ENCODE measurements at places on chromosomes 2 and 18.
A peak's percentile ranks its signal among the peaks of the same experiment; 100 is the strongest.

- DNase-seq: no peak
These were observed 240.7 kb downstream of the TGIF1 start for GRCh38 chr18:3690764-3691066.

GRCh38 chr2:170548304-170548703 lies 166.8 kb upstream of the SP5 start:
- DNase-seq: no peak

DNA sequence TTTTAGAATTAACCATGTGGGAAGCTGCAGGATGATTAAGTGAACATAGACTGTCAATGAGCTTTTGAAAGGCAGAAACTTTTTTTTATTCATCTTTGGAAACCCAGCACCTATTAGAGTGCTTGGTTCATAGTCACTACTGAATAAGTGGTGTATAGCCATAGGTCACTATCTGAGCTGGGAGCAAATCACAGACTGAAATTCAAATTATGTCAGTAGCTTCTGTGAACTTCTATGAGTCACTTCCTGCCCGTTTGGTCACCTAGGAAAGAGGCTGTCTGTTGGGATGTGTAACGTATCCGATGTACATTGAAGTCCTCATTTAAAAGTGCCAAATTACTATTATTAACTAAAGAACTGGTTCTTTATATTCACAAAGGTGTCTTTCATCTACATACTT lies 20.5 kb upstream of the SLC40A1 start:
- no peak for DNase-seq

GRCh38 chr18:50622865-50623393 lies 63.0 kb downstream of the MAPK4 start:
- no peak for DNase-seq

GRCh38 chr2:85933753-85934594 lies 45.2 kb upstream of the ST3GAL5 start:
- DNase-seq: no peak

- peak; percentile 61 for DNase-seq
These were observed 775 bp downstream of the SPRED2 start for GRCh38 chr2:65431421-65432226.

GRCh38 chr2:105114551-105114950 lies 76.7 kb downstream of the MRPS9 start:
- no peak for DNase-seq

GRCh38 chr18:57428221-57429150 lies 6.7 kb upstream of the ONECUT2 start:
- DNase-seq: no peak

DNA sequence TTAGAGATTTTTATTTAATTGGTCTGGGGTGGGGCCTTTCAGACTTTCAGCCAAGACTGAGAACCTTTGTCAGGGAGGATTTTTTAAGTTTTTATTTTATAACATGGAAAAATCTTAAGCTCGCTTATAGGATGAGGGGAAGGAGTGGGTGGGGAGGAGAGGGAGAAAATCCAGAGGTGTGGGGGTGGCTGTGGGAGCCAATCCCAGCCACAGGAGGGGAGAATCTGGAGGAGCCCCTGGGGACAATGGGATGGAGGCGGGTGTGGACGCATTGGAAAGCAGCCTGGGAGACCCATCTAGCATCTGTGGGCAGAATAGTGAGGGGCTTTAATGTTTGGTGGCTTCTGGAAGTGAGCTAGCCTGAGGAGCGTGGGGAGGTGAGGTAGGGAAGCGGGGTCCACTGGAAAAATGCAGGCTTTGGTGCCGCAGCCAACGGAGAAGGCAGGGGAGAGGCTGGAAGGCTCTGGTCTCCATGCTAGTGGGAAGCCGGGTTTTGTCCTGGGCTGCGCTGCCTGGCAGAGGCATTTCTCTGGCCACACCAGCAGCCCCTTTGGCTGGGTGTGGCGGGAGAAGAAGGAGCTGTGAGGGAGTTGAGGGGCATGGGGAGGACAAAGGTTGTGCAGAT lies 11.5 kb upstream of the INPP5D start:
- no peak for DNase-seq

DNA sequence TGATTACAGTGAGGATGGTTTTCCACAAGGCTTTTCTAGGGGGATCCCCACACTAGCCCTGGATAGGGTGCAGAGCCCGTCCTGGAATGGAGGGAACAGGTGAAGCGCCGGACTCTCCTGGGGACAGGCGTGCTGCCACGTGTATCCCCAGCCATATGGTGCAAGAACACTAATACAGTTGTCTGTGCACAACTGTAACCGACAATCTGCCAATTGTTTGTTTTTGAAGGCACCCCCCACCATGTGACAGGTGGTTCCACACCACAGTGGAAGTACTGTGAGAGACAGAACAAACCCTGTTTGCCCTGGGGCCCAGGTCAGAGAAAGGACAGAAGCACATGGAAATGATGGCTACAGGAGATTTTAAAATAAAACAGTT lies 52.9 kb downstream of the MYCN start:
- DNase-seq: no peak

DNA sequence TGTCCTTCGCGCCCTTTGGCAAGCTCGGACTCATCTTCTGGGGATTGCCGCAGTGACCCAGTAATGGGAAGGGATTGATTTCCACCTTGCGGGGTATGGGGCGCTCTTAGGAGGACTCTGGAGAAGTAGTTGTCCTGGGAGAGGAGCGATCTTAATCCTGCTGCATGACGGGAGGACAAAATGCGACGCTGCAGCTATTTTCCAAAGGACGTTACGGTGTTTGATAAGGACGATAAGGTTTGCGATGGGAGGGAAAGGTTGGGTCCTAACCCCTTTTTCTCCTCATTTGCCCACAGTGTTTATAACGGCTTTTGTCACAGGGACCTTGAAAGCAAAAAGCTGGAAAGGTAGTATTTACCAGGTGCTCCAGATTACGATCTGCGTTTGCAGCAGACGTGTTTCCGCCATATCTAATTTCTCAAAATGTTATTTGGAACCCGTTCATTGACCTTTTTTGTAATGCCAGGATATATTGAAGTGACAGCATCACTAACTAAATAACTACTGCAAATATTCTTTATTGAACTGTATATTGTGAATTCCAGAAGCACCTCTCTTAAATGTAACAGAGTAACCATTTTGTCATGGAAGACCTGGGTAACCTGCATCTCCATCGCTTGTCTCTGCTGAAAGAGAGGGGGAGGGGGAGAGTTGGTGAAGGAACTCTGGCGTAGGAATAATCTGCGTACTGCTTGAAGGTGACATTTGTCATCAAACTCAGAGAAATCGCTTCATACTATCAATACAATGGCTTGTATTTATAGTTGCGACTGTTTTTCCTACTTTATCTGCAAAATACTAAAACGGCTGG lies 590 bp downstream of the MDH1 start:
- no peak for DNase-seq
